Stimulated activated CD4-positive, alpha-beta T cell treated with anti-CD3 and anti-CD28 coated beads, Interleukin-2, amount 100 ng/mL, for 24 hours (primary cell): ENCODE measurements at places on chromosomes 13 and 19.
A peak's percentile ranks its signal among the peaks of the same experiment; 100 is the strongest.

GRCh38 chr13:107835339-107836018 lies 379.9 kb downstream of the LIG4 start:
- DNase-seq = no peak

GRCh38 chr13:45564133-45564776 lies 51.3 kb downstream of the ERICH6B start:
- no peak for DNase-seq

- no peak for DNase-seq
These were observed 169.5 kb downstream of the DCLK1 start for GRCh38 chr13:35961461-35962220.

GRCh38 chr19:51016798-51017683 lies 2.5 kb downstream of the KLK10 start:
- peak; percentile 85 for DNase-seq

DNA sequence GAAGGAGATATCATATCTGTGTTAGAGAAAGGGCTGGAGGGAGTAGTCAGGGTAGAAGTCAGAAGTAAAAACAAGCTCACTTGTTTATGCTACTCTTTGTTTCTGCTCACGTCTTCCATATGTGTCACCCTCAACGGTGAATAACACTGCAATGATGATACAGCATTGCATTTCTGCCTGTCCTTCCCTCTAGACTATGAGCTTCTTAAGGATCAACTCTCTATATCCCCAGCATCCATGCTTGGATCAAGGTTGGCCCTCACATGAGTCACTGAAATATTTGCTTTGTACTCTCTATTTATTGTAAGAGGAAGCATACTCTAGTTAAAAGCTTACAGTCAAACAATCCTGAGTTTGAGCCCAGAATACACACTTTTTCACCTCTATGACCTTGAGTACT lies 406.0 kb downstream of the RFC3 start:
- no peak for DNase-seq

DNA sequence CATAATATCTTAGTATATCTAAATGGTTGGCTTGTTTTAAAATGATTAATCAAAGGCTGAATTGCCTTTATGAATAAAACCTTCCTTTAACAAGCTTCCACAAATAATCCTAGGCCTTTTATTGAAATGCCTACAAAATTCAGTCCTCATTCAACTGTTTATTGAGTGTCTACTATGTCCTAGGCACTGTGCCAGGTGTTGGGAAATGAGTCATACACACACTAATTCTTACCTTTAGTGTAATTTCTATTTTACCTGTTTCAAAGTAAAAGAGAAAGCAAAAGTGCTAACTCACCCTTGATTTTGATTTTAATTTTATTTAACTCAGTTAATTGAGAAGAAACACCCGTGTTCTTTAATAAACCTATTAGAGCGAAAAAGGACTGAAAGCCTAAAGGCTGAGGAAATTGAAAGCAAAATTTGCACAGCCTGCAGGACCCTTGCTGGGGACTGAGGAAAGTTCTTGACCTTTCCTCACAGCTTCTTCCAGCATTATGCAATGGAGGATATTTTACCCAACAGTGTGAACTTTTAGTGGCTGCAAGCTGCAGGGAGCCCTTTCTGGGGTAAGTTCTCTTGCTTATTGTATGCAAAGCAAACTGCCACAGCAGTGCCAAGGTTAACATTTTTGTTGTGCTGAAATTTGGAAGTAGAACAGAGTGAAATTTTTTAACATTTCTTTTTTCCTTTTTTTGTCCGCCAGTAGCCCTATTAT lies 83.1 kb downstream of the B3GLCT start:
- no peak for DNase-seq

DNA sequence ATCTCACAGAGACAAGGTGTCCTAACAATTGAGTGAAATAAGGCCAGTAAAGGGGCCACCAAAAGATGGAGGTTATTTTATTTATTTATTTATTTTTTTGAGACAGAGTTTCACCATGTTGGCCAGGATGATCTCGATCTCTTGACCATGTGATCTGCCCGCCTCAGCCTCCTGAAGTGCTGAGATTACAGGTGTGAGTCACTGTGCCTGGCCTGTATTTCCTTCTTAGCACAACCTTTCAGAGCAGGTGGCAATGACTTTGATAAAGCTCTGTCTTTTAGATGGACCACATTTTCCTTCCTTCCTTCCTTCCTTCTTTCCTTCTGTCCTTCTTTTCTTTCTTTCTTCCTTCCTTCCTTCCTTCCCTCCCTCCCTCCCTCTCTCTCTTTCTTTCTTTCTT lies 11.0 kb upstream of the DOCK6 start:
- no peak for DNase-seq
